GM23338 (cell line): ENCODE measurements at places on chromosomes 12 and 14.
A peak's percentile ranks its signal among the peaks of the same experiment; 100 is the strongest.

DNA sequence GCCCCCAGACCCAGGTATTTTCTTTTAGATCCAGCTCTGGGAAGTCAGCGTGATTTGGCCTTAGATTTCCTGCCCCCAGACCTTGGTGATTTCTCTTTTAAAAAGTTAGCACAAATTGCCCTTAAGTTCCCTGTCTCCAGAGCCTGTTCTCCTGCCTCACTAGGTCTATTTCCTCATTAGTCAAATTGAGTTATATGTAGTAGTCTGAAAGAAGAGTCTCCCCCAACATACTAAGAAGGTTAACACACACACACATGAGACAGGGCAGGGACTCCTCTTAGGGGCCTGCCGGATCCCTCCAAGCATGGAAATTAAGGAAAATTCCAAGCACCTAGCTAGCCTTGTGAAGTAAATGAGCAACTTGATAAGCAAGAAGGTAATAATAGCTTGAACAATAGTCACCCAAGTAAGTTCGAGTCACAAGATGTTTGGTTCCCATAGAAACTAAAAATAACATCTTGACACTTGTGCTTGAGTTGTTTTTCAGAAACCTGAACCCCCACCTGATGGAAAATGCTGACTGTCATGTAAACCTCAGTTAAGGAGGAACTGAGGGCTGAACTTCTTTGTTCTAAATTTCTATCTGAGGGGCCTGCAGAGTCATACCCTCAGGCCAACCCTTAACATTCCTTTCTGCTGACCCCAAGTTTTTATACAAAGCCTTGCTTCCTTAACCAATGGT, 51.6 kb downstream of the CAND1 start:
- peak; percentile 48 for DNase-seq

DNA sequence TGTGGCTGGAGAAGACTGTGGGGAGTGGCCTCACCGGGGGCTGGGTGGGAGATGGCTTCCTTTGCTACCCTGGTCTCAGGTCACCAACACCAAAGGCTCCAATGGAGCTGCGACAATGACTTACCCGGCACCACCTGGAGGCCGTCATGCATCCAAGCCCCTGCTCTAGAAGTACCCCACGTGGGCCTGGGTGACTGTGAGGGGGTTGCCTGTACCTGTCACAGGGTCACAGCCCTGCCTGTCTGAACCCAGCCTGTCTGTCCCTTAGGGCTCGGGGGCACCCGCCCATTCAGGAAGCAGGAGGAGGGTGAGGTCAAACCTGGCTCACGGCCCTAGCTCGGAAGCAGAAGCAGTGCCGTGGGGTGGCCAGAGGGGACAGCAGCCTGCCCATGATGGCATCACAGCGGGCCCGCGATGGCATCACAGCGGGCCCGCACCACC, 18.9 kb downstream of the ABCB9 start:
- DNase-seq, result no peak

GRCh38 chr12:28137414-28137813, 52.8 kb upstream of the CCDC91 start:
- no peak for DNase-seq

DNA sequence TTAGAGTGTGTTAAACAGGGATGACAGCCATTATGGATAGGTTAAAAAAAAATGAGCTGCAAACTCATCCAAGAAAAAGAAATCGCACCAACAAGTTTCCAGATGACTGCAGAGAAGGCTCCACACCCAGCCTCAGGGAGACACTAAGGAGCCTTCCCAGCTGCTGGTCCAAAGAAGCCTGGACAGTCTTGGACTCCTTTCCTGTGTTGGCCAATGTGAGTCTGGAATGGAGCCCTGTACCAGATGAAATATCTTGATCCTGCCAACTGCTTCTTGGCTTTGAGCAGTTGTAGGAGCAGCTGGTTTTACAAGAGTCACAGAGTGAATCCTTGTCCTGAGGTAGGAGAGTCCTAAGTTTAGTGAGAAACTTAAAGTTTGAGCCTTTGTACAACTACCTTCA, 44.5 kb downstream of the SLC38A1 start:
- DNase-seq, result no peak

- DNase-seq, result no peak
These were observed 14.5 kb downstream of the BAG5 start for GRCh38 chr14:103547941-103548462.

DNA sequence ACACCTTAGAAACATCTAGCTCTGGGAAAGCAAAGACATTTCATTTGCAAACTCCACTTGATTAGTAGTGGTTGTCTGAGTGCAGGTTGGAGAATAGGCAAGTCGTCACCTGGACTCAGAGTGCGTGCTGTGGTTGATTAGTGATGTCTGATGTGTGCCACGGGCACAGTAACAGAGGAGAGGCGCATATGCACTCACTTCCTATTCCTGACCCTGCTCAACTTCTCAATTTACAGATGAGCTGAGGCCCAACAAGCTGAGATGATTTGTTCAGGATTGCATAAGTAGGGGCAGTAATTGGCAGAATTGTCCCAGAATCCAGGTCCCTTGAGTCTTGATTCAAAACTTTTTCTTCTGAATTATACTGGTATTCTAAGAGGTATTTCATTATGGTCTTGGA, 44.9 kb downstream of the ADCK1 start:
- no peak for DNase-seq

GRCh38 chr14:64856529-64857445, 22.9 kb downstream of the SPTB start:
- no peak for DNase-seq

GRCh38 chr12:92362785-92363184, 217.1 kb upstream of the BTG1 start:
- no peak for DNase-seq

DNA sequence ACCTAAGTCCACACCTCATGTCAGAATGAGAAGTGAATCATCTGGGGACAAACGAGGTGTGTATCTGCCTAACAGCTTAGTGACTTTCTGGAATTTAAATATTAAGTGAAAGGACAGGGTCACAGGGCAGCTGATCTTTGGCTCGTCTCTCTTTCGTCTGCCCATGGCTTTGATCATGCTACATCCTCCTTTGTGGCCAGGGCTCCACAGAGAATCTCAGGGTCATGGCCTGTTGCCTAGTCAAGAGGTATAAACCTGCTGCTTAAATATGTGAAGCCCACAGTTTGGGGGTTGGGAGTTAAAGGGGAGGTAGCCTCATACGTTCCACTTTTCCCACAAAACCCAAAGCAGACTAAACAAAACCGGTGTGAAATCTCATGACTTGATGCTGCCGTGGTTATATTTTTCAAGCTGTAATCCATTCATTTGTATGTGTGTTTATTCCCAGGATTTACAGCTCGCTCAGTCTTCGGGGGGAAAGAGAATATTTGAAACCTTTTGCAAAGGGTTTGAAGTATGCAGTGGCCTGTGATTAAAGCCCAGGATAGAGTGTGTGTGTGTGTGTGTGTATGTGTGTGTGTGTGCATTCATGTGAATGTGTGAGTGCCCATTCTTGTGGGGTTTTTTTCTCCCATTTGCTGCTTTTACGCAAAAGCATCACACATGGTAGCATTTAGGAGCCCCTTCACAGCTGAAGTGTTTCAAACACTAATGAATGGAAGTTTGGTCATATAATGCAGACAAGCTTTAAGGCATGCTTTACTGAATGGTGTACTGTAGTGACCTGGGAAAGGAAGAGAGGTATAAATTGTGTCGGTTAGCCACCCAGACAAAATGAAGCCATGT, 137.1 kb downstream of the HMGA2 start:
- DNase-seq, result no peak

GRCh38 chr12:62519043-62519442, 52.4 kb downstream of the MON2 start:
- no peak for DNase-seq

- DNase-seq, result no peak
These were observed 31.3 kb downstream of the PRKAB1 start for GRCh38 chr12:119699199-119699760.

DNA sequence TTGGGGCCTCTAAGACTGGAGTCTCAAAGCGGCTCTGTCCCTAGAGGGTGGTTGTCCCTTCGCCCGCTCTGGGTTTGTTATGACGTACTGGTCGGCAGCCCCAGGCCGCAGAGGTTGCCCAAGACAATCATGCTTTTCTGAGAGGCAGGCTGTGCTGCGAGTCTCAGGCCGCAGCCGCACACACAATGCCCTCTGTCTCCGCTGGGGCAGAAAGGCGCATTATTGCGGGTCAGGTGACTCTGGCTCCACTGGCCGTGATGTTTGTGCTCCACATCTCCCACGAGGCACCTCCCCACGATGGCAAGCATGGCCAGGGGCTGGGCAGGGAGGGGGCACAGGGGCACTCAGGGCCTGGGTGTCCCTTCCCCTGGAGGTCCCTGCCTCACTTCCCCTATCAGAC, 21.0 kb upstream of the PLEKHG3 start:
- DNase-seq, result no peak

DNA sequence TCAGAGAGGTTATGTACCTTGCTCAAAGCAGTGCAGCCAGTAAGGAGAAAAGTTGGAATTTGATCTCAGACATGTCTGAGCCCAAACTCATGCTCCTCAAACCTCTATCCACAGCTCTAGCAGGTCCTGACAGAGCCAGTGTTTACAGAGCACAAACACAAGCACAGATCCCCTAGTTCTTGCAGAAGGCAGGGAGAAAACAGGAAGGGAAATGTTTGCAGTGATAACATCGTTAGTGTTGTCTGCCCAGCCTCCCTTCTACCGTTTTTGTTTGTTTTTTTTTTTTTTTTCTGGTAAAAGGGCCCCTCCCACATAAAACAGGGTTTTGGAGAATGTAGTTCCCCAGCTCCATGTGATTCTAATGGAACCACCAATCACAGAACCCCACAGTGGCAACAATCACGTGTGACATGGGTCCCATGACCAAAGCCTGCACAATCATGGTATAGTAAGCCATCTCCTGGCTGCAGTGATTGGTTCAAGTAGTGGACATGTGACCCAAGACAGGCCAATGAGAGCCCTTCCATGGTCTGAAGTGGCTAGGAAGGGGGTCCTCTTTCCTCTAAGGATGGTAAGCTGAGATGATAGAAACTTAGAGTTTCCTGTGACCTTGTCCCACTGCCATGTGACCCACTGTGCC, 513.4 kb downstream of the MED13L start:
- DNase-seq, result no peak

- no peak for DNase-seq
These were observed 54.0 kb downstream of the CYP46A1 start for GRCh38 chr14:99737956-99738667.

GRCh38 chr14:55309761-55310365, 38.6 kb downstream of the FBXO34 start:
- no peak for DNase-seq

DNA sequence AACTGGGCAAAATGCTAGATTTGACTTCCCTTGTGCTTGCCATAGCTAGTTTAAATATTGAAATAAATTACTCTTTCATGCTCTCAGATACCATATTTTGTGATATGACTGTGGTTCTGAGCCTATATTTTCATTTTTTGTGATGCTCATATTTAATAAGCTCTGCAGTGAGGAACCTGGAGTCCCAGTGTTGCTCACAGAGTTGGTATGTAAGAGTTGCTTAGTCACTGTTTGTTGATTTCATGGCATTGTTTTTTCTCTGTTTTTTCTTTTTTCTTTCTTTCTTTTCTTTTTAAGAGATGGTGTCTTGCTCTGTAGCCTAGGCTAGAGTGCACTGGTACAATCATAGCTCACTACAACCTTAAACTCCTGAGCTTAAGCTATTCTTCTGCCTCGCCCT, 750.5 kb upstream of the TMEM132C start:
- no peak for DNase-seq

- no peak for DNase-seq
These were observed 34.6 kb downstream of the ANKRD9 start for GRCh38 chr14:102474934-102475333.

- no peak for DNase-seq
These were observed 79.1 kb upstream of the EEA1 start for GRCh38 chr12:93008044-93008778.

GRCh38 chr12:108371801-108372344, 32.8 kb upstream of the CMKLR1 start:
- no peak for DNase-seq

DNA sequence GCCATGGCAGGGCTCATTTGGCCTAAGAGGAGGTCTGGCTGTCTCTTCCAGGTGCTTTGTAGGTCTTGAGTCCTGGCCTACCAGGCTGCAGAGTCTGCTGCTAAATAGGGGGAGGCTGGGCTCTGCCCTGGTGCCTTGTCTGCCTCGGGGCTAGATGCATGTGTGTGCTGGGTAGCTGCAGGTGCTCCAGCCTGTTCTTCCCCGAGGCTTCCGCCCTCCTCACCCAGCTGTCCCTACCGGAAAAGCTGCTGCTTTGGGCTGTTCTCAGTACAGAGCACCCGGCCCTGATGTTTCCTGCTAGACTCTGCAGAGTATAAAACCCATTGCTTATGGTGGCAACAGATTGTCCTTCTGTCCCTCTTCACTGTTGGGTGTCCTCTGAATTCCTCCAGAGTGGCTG, 37.7 kb downstream of the RAB35 start:
- no peak for DNase-seq

DNA sequence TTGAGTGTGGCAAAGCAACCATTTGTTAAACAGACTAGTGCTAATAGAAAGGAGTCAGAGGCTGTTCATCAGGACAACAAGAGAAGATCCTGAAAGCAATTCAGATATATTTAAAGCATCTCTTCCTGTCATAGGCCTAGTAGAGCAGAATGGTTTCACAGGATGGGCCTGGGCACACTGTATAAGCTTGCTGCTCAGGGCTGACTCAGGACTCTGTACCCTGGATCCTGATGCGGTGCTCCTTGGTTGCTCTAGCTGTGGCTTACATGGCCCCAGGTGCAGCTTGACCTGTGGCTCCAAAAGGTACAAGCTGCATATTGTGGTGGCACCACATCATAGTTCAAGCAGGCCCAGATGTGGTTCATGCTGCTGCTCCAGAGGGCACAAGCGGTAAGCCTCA, 313.4 kb downstream of the ETNK1 start:
- no peak for DNase-seq

- no peak for DNase-seq
These were observed 823.6 kb downstream of the GALC start for GRCh38 chr14:87169362-87169761.

DNA sequence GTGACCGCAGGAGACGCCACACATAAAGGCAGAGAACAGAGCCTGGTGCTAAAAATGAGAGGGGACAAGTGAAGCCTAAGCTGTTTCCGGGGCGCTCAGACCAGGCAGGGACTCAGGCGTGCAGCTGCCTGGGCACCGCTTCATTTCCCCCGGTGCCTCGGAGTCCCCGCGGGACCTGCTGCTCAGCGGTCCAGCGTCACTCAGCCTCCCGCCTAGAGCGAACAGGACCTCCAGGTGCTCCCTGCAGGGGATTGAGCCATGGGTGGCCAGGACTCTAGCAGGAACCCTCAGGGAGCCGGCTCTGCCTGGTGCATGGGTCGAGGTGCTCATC, 31.0 kb downstream of the CCDC85C start:
- DNase-seq, result no peak

DNA sequence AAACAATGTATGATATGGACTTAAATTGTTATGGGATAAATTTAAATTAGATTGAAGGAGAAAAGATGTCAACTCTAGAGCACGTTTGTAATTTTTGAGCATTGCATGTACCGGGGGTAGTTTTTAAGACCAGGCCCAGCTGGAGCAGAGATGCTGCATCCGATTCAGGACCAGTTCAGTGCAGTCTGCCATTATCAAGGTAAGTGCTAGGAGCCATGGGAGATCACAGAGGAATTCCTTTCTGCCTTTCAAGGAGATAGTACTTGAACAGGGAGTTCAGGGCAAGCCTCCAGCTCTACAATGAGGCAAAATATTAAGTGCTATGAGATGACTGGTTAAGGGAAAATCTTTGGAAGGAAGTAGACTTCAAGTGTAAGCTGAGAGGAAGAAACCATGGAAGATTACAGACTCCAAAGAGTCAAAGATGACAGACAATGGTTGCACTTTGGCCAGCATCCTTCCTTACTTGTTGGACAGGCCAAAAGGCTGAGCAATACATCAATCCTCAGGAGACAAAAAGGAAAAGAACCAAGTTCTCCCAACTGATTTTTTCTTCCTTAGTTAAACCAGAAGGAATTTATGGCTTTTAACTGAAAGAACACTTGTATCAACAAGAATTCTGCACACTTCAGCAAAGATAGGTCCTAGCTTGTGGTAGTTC, 113.2 kb upstream of the HIF1A start:
- DNase-seq, result no peak
